ENCODE measurements at places on chromosomes 7 and 10. TPM values are rescaled to one million over a fixed set of nuclear protein-coding genes. Genes with fewer than 3 reads are reported as not detected.

The GUSB gene
- 51.2 TPM for polyA plus RNA-seq

The WDR37 gene
- 14.7 TPM for polyA plus RNA-seq

The CHST15 gene
- 15.4 TPM for polyA plus RNA-seq

The PDZD7 gene
- polyA plus RNA-seq = not detected

The TRPV6 gene
- polyA plus RNA-seq = not detected

The CCDC7 gene
- polyA plus RNA-seq = 3.9 TPM

The KAZALD1 gene
- not detected for polyA plus RNA-seq

The LIPM gene
- not detected for polyA plus RNA-seq

The ZSCAN21 gene
- 9.9 TPM for polyA plus RNA-seq

The TAC1 gene
- not detected for polyA plus RNA-seq

The ANXA8 gene
- not detected for polyA plus RNA-seq

The FXYD4 gene
- polyA plus RNA-seq = not detected

The LGI1 gene
- not detected for polyA plus RNA-seq

The ARL4A gene
- 114 TPM for polyA plus RNA-seq

The DEPP1 gene
- polyA plus RNA-seq = not detected

The LYZL2 gene
- not detected for polyA plus RNA-seq

The C1GALT1 gene
- polyA plus RNA-seq = 69.5 TPM

The HOXA2 gene
- polyA plus RNA-seq = not detected

The HYCC1 gene
- polyA plus RNA-seq = 22.9 TPM

The CYCS gene
- polyA plus RNA-seq = 142 TPM

The ECHS1 gene
- polyA plus RNA-seq = 117 TPM

The FOXP2 gene
- polyA plus RNA-seq = not detected

The APBB1IP gene
- 66.4 TPM for polyA plus RNA-seq

The CISD1 gene
- 53.0 TPM for polyA plus RNA-seq

The TFR2 gene
- 0.44 TPM for polyA plus RNA-seq

The SPDYE11 gene
- 0.19 TPM for polyA plus RNA-seq

The IFIT1B gene
- not detected for polyA plus RNA-seq

The CYP2C9 gene
- not detected for polyA plus RNA-seq

The LRIT1 gene
- polyA plus RNA-seq = not detected

The PRSS37 gene
- polyA plus RNA-seq = not detected

The MMRN2 gene
- polyA plus RNA-seq = not detected

The ACBD7 gene
- polyA plus RNA-seq = not detected

The ATP5F1C gene
- 340 TPM for polyA plus RNA-seq

The OR2A5 gene
- not detected for polyA plus RNA-seq

The ZFAND2A gene
- 51.1 TPM for polyA plus RNA-seq

The XRCC2 gene
- polyA plus RNA-seq = 0.43 TPM

The PAX4 gene
- polyA plus RNA-seq = not detected

The DMBT1 gene
- not detected for polyA plus RNA-seq

The NRG3 gene
- not detected for polyA plus RNA-seq

The PTN gene
- polyA plus RNA-seq = not detected

The ELMO1 gene
- 86.5 TPM for polyA plus RNA-seq

The SPDYE8 gene
- polyA plus RNA-seq = 0.19 TPM

The DGKI gene
- polyA plus RNA-seq = not detected

The ADCY1 gene
- polyA plus RNA-seq = 0.18 TPM

The ATOH7 gene
- not detected for polyA plus RNA-seq

The MINDY4 gene
- 0.25 TPM for polyA plus RNA-seq

The PDIA4 gene
- polyA plus RNA-seq = 94.4 TPM

The TFEC gene
- 14.7 TPM for polyA plus RNA-seq

The TET1 gene
- 1.0 TPM for polyA plus RNA-seq
